ENCODE measurements at places on chromosomes 6 and 20.

- DNase-seq: peak; percentile 50
Measured at GRCh38 chr6:34143884-34144580, 1.9 kb downstream of the GRM4 start.

DNA sequence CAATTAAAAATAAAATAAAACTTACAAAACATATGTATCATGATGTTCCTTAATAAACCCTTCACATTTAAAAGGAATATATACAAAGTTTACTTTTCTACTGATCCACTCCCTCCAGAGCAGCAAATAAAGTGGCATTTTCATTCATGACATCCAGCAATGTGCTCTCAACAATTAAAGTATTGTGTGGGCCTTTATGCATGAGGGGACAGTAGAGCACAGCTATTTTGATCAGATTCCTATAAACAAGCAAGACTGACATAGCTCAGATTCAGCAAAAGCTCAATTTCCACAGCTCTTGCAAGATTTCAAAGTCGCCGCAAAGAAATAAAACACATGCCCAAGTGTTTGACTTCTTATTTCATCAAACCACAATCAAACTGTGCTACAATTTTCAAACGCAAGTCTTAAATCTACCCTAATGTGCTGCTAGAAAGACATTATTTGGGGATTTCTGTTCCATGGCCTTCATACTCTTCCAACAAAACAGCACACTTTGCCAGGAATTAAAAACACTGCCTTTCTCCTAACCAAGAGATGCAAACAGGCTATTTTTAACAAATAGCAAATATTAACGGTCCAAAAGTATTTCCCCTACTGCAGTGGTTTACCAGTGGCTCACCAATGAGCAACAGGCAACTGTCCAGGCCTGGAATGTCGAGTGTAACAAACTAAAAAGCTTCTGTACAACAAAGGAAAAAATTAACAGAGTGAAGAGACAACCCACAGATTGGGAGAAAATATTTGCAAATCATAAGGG, 52.3 kb downstream of the MBOAT1 start:
- no peak for DNase-seq

GRCh38 chr20:31446084-31446819, 5.8 kb downstream of the DEFB123 start:
- no peak for DNase-seq

GRCh38 chr20:13173201-13173600, 47.9 kb upstream of the ISM1 start:
- DNase-seq: no peak

- DNase-seq: no peak
Measured at GRCh38 chr6:127520066-127520465, 931 bp upstream of the MTCL3 start.

- no peak for DNase-seq
Measured at GRCh38 chr6:166676270-166676860, 49.3 kb upstream of the RPS6KA2 start.

- no peak for DNase-seq
Measured at GRCh38 chr6:140009286-140009685, 634.8 kb upstream of the CITED2 start.

GRCh38 chr6:146422789-146423375, 120.8 kb upstream of the RAB32 start:
- DNase-seq: no peak

DNA sequence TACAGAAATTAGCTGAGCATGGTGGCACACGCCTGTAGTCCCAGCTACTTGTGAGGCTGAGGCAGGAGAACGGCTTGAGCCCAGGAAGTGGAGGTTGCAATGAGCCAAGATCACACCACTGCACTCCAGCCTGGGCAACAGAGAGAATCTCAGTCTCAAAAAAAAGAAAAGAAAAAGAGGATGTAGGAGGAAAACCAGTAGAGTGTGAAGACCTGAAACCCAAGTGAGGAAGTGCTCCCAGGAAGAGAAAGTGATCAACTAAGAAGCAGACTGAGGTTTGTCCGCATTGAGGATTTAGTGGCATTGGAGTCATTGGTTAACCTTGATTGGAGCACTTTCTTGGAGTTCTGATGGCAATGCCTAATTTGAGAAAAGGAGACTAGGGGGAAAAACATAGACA, 20.6 kb upstream of the TASP1 start:
- DNase-seq: no peak

GRCh38 chr20:47734870-47735269, 50.4 kb downstream of the SULF2 start:
- DNase-seq: no peak

DNA sequence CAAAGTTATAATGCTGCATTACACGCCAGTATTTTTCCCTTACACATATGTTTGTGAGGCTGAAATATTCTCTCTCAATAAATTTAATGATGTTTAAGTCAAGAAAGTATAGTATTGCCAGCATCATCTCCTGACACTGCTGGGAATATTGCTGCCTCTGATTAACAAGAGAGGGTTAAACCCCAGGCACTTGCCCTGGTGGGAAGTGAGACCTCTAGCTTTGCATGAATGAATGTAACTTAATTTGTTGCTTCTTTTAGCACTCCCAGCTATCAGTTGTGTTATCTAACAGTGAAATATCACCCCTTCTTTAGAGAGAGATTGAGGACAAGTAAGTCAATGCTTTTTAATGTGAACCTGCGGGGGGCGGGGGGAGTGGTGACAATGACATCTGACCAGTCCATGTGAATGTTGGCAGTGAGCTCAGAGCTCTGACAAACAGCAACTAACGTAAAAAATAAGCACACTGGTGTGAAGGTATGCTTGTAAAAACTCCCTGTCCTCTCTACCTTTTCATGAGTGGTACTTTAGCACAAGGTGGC, 9.8 kb downstream of the FOXA2 start:
- no peak for DNase-seq

GRCh38 chr20:24004471-24004870, 15.9 kb upstream of the GGTLC1 start:
- no peak for DNase-seq

GRCh38 chr6:35264550-35265274, 5.2 kb downstream of the ZNF76 start:
- DNase-seq: no peak

DNA sequence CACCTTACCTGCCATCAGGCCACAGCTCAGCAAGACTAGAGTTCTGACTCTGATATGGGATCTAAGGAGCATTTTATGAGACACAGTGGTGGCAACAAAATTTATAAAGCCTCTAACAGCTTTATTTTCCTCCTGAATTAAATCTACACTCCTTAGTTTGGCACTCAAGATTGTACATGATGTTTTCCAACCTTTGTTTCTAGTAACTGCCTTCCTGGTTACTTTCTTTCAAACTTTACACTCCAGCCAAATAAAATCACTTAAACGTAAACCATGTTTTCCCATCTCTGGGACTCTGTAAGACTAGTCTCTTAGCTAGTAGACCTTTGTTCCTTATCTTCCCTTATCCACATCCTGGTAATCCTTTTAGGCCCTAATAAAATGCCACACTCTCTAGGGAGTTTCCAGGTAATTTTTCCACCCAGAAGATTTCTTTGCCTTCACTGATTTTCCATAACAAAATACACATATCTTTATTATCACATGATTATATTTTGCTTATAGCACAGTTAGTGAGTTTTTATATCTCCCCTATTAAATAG, 92.1 kb downstream of the PKHD1 start:
- no peak for DNase-seq

- no peak for DNase-seq
Measured at GRCh38 chr6:36025932-36026327, 1.5 kb upstream of the SLC26A8 start.

GRCh38 chr6:17673543-17674254, 33.0 kb downstream of the NUP153 start:
- DNase-seq: no peak

DNA sequence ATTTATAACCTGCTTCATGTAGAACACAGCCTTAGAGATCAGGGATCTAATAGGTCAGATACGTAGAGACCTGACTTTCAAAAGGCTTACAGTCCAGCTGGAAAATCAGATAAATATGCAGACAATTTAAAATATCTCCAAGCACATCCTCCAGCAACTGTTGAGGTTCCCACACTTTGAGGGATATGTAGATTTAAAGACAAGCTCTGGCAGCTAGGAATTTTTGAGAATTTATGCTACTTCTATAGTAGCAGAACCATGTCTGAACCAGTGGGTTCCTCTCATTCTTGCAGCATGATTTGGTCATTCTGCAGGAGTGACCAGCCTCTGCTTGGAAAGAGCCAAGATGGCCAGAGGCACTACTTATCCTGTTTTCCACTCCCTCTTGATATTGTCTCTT, 60.5 kb downstream of the CYB5R4 start:
- no peak for DNase-seq

- DNase-seq: no peak
Measured at GRCh38 chr6:134956676-134957075, 6.8 kb upstream of the ALDH8A1 start.

DNA sequence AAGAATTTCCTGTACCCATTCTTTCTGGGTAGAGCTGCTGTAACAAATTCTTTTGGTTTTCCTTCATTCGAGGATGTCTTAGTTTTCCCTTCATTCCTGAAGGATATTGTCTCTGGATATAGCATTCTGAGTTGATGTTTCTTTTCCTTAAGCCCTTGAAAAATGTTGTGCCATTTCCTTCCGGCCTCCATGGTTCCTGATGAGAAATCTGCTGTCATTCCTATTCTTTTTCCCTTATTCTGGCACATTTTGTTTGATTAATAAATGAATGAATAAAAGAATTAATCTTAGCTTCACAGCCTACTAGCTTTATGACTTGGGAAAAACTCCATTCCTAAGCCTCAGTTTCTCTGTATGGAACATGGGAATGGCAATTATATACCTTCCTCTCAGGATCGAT, 173.1 kb downstream of the EYA2 start:
- no peak for DNase-seq

- DNase-seq: no peak
Measured at GRCh38 chr20:60964911-60965310, 287.1 kb upstream of the CDH4 start.

DNA sequence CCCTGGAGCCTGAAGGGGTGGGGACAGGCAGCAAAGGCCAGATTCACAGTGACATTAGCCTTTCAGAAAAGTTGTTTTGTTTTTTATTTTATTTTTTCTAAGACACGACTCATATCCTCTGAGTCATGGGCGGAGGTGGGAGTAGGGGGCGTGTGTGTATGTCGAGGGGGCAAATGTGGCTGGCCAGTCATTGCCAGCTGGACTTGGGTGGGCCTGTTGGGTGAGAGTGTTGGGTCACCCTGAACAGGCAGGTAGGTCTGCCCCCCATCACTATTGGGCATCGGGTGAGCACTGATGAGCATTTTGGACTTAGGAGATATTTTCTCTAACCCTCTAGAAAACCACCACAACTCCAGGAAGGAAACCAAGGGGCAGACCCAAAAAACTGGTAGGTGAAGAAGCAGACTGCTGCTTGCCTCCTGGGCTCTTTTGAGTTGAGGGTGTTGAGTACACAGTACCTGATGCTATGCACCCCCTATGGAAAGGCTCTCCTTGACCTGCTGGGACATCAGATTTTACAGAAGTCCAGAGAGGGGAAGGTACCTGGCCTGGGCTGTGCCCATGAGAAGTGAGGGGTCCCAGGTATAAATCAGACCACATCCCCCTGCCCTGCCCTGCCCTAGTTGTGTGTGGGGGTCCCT, 5.6 kb downstream of the SMIM29 start:
- no peak for DNase-seq

DNA sequence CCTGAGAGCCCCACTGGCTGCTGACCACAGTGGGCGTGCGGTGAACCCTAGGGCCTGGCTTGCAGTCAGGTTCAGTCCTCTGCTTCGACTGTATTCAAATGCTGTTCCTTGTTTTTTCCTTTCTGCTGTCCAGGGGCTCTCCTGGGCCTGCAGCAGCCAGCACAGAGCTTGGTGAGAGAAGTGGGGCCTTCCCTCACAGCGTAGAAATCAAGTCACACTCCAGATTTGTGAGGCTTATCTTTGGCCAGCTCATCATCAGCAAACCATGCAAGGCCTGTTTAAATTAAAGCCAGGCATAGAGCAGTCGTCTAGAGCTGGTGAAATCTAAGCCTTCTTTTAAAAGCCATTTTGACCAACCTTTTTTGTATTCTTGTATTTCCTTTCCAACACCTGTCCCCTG, 8.4 kb downstream of the FAM120B start:
- DNase-seq: no peak

- DNase-seq: no peak
Measured at GRCh38 chr20:13878566-13878965, 93.7 kb downstream of the NDUFAF5 start.

- no peak for DNase-seq
Measured at GRCh38 chr6:32088487-32089049, 20.6 kb downstream of the TNXB start.

DNA sequence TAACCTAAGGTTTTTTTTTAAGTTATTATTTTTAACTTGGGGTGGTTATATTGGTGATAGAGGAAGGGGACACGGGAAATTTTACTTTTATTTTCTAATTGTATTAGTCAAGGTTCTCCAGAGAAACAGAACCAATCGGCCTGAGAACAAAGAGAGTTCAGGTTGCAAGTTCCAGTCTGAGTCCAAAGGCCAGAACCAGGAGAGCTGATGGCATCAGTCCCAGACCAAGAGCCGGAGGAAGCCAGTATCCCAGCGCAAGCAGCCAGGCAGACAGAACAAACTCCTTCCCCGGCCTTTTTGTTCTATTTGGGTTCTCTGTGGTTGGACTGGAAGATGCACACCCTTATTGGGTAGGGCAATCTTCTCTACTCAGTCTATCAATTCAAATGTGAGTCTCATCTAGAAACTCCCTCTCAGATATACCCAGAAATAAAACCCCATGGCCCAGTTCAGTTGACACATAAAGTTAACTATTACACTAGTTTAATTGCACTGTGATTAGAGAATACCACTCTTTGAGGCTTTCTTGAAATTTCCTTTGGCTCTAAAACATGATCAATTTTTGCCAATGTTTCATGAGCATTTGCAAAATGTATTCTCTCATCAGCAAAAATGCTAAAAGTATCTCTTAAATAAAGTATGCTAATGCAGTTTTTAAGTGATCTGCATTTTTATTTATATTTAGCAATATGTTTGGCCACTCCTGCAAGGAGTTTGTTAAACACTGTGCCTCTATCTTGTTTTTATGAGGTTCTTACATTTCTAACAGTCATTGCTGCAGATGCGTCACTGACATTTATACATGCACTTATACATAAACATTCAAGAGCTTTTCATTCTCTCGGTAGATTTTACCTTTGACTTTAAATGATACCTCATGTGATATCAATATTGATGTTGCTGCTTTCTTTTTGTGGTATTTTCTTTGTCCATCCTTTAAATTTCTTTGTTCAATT, 103.2 kb upstream of the SSTR4 start:
- no peak for DNase-seq

GRCh38 chr20:36645353-36645752, 643 bp downstream of the SLA2 start:
- DNase-seq: no peak

GRCh38 chr6:130382872-130383490, 17.2 kb downstream of the TMEM200A start:
- DNase-seq: no peak

DNA sequence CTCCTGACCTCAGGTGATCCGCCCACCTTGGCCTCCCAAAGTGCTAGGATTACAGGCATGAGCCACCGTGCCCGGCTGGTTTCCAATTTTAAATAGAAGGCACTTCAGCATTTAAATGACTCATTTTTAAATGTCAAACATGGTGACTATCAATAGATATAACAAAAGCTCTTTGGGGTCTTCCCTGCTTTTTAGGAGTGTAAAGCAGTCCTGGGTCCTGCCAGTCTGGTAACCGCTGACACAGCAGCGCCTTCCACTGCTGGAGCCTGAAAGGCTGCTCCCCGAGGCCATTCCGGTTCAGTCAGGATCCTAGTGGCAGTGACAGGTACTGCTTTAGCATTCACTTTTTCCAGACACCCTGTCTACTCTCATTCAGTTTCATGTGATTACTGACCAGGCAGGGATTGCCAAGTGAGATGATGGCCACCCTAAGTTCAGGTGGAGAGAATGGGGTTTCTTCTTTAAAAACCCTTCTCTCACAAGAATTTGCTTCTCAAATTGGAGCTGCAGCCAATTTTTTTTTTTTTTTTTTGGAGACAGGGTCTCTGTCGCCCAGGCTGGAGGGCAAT, 5.1 kb downstream of the DIDO1 start:
- peak; percentile 67 for DNase-seq
